ENCODE measurements at places on chromosomes 6 and 20.

GRCh38 chr6:144898052-144898689 is 613.0 kb downstream of the UTRN start:
- DNase-seq: no peak

GRCh38 chr6:121732641-121733040 is 297.2 kb downstream of the GJA1 start:
- no peak for DNase-seq

GRCh38 chr20:4987130-4987529 is 14.2 kb downstream of the SLC23A2 start:
- no peak for DNase-seq

DNA sequence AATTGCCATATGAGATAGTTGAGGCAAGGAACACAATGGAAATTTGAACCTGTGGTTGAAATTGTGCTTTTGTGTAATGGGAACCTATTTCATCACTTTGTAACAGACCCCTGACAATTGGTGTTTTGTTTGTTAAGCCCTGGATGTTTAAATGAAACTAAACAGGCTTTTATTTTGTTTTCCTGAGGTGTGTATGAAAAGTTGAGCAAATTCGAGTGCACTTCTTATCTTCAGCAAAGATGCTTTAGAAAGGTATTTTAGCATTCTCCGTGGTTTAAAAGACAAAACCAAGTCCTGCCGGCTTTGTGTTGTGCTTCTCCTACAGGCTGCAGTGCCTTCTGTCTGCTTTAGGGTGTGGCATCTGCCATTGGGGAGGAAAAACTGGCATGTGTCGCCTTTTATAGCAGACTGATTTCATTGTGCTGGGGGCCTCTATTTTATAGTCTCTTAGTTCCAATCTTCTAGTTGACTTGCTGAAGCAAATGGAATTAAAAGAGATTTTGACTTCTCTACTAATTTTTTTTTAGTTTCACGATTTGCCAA is 2.2 kb upstream of the ARID1B start:
- DNase-seq: peak; percentile 40

GRCh38 chr6:6661684-6662083 is 73.2 kb downstream of the LY86 start:
- DNase-seq: peak; percentile 64

- no peak for DNase-seq
Observed at GRCh38 chr20:63162206-63162795, 53.6 kb downstream of the YTHDF1 start.

DNA sequence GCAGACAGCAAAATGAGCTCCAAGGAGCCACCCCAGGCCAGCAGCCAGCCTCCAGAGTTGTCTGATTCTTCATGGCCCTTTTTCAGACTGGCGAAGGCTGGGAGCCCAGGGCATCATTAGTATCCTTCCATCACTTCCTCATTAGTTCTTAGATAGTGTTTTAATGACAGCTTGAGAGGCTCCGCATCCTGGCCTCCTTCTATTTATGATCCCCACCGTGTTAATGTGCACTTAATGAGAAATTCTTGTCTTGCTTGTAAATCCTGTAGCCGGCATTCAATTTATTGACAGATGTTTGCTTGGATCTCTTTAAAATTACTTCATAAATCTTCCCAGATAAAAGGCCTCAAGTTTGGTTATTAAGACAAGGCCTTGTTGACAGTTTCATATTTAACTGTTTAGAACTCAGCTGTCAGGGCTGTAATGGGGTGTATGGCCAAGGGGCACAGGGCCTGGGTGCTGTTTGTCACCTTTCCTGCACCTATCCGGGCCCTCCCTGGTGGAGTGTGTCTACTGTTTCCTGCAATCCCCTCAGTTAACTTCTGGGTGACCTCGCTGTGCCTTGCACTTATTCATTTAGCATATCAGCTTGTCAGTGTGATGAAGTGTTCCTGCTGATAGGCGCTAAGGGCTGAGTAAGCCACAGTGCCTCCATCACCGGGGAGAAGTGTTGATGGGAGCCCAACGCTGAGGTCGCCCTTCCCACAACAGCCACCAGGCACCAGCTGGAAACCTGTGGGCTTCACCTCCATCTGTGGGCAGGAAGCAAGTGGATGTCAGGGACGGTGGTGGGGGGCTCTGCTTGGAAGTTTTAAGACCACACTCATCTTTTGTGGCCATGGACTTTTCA is 169.3 kb downstream of the TSHZ2 start:
- no peak for DNase-seq
